ENCODE measurements at places on chromosomes 7 and 10.

DNA sequence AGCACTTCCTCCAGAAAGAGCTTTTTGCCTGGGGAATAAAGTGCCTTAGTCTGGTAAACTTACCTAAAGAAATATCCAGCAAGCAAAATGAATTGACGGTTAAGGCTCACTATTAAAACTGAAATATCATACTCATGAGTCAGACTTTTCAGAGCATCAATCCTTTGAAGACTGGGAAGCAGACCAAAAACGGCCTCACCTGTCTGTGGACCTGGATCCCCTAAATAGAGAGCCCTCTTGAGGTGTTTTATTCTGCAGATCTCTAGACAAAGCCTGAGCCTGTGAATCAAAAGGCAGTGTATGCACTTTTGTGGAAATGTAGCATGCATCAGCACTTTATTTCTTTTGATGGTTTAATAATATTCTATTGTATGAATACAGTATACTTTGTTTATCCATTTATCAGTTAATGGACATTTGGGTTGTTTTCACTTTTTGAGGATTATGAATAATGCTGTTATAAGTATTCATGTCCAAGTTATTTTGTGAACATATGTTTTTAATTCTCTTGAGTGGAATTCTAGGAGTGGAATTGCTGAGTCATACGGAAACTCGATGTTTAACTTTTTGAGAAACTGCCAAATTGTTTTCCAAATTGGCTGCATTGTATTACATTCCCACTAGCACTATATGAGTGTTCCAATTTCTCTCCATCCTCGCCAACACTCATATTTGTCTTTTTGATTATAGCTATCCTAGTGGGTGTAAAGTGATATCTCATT is 449.0 kb upstream of the IGFBP3 start:
- DNase-seq: no peak

GRCh38 chr7:3302681-3303320 is 1.7 kb downstream of the SDK1 start:
- no peak for DNase-seq

DNA sequence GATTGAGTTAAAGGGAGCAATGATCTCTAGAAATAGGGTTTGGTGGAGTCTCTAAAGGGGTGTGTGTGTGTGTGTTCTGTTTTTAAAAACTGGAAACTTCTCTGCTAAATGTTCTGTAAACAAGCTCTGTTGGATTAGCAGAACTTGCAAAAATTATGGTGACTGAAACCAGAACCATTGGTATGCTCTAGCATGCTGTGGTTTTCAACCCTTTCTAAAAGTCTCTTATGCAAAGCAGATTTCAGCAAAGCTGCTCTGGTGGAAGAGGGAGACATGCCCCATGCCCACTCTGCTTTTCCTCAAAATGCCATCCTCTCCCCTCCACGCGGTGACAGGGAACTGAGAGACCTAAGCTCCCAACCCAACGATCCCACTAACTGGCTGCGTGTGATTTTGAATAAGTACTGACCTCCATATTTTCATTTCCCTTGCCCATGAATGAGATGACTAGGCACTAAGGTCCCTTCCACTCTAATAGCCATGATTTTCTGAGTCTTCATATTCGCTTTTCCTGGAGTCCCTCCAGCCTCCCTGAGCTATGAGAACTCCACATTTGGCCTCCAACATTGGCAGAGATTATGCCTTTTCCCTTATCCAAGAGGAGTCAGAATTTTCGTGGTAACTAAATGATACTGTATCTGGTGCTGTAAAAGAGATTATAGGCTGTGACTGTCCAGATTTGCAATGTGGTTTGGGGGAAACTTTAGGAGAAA is 117.3 kb upstream of the PALS2 start:
- no peak for DNase-seq

GRCh38 chr10:130339091-130339490 is 202.9 kb downstream of the GLRX3 start:
- DNase-seq: no peak

GRCh38 chr10:71211775-71212317 is 524 bp upstream of the UNC5B start:
- no peak for DNase-seq

DNA sequence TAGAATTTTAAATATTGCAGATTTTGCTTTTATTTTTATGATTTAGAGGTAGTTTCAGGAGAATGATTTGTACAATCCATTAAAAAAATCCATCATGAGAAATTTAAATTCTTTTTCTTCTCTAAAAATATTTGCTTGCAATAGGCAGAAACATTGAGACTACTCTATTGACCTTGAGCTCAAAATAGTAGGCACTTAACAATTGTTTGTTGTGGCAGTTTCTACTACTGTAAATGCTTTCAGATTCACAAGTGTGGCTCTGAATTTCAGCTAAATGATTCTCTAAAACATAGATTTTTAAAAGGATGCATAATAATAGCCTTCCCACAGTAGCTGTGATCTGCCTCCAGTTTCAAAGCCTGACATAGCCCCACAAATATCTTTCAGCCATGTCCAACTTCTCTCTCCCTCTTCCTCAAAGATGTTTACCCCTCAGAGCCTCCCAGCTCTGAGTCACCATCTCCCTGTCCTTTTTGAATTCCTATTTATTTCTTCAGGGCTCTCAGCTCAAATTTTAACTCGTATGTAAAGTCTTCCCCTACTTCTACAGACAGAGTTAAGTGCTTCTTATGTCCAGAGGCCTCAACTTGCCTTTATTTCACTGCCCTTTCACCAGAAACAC is 160.5 kb downstream of the AOAH start:
- DNase-seq: no peak

DNA sequence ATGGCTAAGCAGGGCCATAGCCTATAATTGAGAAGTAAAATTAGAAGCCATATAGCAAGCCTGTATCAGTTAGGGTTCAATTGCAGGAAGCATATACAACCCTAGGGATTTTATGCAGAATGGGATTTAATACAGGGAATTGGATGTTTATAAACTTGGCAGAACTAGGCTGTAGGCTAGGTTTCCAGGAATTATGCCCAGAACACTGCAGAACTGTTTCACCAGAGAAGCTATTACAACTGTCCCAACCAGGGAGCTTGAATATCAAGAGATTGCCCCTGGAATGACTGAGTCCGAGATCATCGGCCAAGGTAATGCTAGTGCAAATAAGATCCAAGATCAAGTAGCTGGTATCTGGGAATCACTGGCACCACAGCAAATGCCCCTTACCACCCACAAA is 64.0 kb downstream of the PRR15 start:
- DNase-seq: no peak

DNA sequence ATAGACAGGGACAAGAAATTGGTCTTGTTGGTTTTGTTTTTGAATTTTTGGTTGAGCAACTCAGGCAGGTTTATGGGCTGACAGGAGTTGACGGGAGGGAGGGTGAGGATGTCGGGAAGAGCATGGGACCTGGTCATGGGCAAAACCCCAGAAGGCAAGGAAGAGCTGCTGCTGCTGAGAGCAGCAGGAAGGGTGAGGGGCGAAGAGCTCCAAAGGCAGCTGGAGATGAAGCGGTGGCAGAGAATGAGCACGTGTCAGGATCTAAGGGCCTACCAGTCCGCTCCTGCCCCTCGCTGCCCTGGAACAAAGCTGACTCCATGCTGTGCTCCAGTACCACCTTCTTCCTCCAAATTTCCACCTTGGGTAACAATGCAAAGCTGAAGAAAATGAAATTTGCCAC is 84.3 kb downstream of the ARHGAP22 start:
- DNase-seq: no peak
